Esophagus muscularis mucosa (tissue), 4 donors: ENCODE measurements at places on chromosomes 3 and 15. TPM values are rescaled to one million over a fixed set of nuclear protein-coding genes. Genes with fewer than 3 reads are reported as not detected.

DNA sequence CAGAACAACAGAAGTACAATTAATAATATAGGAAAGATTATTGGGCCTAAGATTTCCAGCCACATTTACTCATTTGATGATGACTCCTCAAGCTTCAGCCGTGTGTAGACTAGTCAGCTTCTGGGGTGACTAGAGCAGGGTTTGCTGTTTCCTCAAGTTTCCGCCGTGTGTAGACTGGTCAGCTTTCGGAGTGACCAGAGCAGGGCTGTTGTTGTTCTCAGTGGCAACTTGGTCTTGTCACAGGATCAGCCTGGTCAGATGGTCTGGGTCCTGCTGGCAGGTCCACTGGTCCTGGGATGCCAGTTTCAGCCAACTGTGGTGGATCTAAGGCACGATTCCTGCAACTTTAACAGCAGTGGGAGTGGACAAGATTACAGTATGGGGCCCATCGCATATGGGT is 21.8 kb upstream of the NOX5 start:
- peak; percentile 8 for DNase-seq

- no peak for DNase-seq
Measured at GRCh38 chr15:93895976-93896770, 335.2 kb upstream of the MCTP2 start.

FILIP1L gene
- total RNA-seq, result 120 TPM

DNA sequence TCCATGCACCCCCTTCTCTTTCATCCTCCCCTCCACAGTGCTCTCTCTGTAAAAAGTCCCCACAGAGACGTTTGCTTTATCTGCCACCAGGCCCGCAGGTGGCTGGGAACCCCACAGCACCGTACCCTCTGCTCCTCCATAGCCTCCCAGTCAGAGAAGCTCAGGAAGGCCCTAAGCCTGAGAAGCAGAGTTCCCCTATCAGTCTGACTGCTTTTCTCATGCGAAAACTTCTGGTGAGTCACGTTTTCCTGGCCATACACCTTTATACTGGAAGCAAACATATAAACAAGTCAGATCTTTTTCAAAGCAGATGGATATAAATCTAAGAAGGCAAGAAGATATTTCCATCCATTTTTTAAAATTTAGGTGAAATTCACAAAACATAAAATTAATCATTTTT is 51.5 kb upstream of the MEF2A start:
- no peak for DNase-seq

CILP gene
- total RNA-seq, result 119 TPM

GPR62 gene
- total RNA-seq, result 0.19 TPM

- no peak for DNase-seq
Measured at GRCh38 chr15:94547711-94548110, 316.4 kb downstream of the MCTP2 start.

PCOLCE2 gene
- 76.0 TPM for total RNA-seq

AADACL2 gene
- total RNA-seq, result 0.26 TPM

GRCh38 chr3:15318661-15319060 is 13.7 kb downstream of the SH3BP5 start:
- DNase-seq, result no peak

GRCh38 chr3:157871838-157872460 is 234.3 kb downstream of the SHOX2 start:
- no peak for DNase-seq

SCN11A gene
- 0.71 TPM for total RNA-seq

GRCh38 chr15:61315471-61315870 is 86.4 kb upstream of the RORA start:
- DNase-seq, result peak; percentile 74
